ENCODE measurements at places on chromosomes 12 and 14.

GRCh38 chr12:48929551-48929950, 4.3 kb upstream of the FKBP11 start:
- DNase-seq, result no peak

DNA sequence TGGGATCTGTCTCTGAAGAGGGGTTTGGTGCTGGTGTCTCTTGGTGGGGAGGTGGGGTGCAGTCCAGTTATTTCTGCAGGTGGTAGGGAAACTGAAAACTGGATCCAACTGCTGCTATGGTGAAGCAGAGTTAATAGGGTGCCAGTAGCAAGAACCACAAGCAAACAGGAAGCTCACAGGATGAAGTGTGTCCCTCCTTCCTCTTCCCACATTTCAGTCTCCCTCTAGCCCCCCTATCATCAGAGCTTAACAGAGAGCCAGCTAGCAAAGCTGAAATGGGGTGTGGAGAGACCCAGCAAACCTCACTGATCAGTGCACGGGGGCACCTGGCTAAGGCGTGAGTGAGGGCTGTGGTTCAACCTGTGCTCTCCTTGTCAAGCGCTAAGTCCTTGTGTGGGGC, 69.1 kb upstream of the C12orf71 start:
- no peak for DNase-seq

GRCh38 chr14:99737956-99738667, 54.0 kb downstream of the CYP46A1 start:
- no peak for DNase-seq

- DNase-seq, result no peak
Measured at GRCh38 chr14:103273145-103273744, 60.8 kb upstream of the EIF5 start.

DNA sequence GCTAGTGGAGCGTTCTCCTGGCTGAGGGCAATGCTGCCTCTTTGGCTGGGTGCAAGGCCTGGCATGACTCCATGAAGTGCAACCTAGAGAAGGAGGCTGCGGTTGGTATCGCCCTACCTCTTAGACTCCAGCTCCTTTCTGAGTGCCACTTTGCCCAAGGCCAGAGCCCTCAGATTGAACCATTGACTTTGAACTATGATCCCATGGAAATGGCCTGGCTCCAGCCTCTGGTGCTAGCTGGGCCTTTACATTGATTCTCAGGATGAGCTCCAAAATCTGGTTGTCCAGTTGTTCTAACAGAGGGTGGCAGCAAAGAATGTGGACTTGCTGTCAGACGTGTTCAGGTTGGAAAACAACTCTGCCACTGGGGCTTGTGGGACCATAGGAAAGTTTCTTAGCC, 16.1 kb upstream of the SMOC1 start:
- DNase-seq, result no peak

GRCh38 chr12:6459004-6459337, 7.1 kb downstream of the TAPBPL start:
- DNase-seq, result no peak

DNA sequence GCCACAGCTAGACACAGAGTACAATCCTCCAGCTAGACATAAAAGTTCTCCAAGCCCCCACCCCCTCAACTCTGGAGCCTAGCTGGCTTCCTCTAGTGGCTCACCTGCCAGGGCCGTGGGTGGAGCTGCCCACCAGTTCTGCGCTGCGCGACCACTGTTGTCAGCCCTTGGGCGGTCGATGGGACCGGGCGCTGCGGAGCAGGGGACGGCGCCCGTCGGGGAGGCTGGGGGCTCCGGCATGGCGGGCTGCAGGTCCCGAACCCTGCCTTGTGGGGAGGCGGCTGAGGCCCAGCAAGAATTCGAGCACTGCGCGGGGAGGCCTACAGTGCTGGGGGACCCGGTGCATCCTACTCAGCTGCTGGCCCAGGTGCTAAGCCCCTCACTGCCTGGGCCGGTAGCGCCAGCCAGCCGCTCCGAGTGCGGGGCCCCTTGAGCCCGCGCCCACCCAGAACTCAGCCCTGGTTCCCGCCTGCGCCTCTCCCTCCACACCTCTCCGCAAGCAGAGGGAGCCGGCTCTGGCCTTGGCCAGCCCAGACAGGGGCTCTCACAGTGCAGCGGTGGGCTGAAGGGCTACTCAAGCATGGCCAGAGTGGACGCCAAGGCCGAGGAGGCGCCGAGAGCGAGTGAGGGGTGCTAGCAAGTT, 51.0 kb downstream of the RTN1 start:
- no peak for DNase-seq

- DNase-seq, result peak; percentile 46
Measured at GRCh38 chr14:32560209-32560857, 231.2 kb downstream of the AKAP6 start.

DNA sequence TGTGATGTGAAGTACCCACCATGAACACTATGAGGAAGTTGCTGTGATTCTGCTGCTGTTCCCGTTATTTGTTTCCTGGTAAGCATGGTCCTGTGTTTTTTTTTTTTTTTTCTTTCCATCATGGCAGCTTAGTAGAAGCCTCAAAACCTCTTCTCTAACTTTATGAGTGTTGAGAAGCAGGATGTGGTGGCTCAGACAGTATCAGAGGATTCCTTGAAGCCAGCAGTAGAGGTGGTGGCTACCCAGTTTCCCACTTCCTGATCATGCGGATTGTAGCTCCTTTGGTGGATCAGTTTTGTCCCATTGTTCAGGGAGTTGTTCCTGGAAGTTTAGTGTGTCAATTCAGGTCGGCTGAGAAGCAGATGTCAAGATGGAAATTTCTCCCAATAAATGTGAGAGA, 175.8 kb downstream of the ATP23 start:
- DNase-seq, result no peak

- DNase-seq, result peak; percentile 50
Measured at GRCh38 chr12:78146365-78146772, 315.7 kb downstream of the NAV3 start.

- no peak for DNase-seq
Measured at GRCh38 chr14:23360496-23360895, 4.5 kb downstream of the EFS start.

- DNase-seq, result no peak
Measured at GRCh38 chr14:28323366-28323765, 443.2 kb upstream of the FOXG1 start.

DNA sequence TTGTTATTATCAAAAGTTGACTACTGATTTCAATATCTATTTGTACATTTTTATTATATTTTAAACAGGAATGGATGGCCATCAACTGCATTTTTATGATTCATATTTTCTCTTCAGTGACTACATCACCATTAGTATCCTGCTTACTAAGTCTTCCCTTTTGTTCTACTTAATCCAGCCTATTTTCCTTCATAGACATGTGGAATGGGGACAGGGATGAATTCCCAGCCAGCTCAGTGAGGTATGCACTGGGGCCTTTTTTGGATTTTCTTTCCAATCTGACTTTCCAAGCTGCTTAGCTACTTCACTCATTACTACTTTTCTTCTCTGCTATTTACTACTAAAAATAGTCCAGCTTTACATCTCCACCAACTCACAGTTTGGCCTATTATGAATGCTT, 38.4 kb downstream of the AKAP6 start:
- DNase-seq, result peak; percentile 70

- no peak for DNase-seq
Measured at GRCh38 chr14:44341116-44341515, 166.0 kb downstream of the FSCB start.

DNA sequence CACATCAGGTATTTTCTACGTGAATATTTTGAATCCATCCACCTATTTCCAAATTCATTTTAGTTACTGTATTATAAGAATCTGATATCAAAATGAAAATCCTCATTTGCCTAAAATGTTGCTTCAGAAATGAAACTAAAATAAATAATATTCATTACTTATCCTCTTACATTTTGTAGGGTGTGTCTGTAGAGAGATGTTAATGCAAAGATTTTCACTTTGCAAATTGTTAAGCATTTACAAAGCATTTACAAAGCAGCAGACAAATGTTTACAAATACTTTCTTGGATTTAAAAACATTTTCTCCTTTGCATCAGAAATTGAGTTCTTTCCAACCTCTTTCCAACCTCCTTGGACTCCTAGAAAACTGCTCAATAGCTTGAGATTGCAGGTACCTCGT, 360.0 kb upstream of the DCN start:
- no peak for DNase-seq

GRCh38 chr12:40103043-40103442, 2.8 kb downstream of the SLC2A13 start:
- no peak for DNase-seq

- DNase-seq, result no peak
Measured at GRCh38 chr12:32201976-32202375, 95.3 kb downstream of the BICD1 start.

DNA sequence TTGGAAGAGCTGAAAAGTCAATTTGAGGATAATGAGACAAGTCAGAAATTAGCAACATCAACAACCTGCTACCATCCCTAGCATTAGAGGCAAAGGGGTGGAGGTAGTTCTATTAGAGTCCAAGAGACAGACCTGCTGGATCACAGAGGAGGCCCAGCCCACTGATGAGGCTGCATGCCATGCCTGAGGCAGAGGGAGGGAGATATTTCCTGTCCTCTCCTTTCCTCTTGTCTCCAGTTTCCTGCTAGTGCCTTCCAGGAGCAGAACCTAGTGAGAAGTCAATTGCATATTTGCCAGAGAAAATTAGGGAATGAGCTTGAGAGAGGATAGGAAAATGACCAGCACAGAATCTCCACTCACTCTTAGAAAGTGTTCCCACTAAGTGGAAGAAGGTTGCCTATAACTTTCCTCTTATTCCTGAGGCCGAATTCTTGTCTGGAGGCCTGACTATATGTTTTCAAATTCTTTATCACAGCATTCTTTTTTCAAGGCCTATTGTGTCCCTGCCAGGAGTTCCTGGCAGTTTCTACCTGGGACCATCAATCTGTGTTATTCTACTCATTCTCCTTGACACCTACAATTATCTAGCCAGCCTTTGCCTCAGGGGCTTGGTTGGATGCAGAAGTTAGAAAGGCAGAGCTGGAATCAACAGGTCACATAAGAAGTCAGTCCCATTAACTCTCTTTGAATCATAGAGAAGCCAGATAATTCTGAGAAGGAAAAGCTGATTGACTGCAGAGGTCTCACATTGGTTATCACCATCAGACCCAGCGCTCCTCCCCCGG, 121.9 kb downstream of the EMP1 start:
- DNase-seq, result no peak

DNA sequence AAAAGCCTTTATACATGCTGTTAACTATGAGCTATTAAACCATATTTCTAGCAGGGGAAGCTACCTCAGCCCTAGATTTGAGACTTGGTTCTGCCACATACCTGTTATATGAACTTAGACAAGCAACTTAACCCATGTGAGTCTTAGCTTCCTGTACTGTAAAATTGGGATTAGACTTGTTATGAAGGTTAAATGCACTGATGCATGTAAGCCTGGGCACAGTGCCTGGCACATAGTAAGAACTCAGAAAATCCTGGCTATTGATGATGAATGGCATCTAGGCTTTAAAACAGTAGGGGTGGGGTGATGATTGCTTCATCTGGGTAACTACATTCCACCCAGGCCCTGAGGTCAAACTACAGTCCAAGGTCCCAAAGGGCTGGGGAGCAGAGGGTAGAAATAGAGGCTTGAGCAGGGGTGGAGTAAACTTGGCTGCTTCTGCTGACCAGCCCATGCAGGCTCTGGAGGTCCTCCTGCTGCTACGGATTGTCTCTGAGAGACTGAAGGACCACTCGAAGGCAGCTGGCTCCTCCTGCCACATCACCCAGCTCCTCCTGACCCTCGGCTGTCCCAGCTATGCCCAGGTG, 11.3 kb downstream of the ESPL1 start:
- no peak for DNase-seq

DNA sequence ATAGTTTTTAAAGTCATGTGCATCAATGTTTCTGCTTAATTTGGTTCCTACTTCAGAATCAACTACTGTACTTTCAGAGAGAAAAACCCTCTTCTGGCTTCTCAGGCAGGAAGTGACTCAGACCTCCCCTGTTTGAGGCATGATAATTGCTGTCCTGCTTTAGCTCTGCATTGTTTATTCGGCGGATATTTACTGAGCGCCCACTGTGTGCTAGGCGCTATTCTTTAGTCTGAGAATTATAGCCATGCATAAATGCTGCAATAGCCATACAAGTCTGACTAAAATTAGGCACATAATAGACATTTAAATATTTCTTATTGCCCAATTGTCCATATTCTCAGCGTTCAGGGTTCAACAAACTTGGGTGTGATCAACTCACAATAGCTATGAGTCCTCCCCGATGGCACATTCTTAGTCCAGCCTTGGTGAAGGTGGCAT, 6.1 kb upstream of the AMIGO2 start:
- peak; percentile 72 for DNase-seq

- no peak for DNase-seq
Measured at GRCh38 chr12:108254517-108255251, 84.4 kb downstream of the CMKLR1 start.

DNA sequence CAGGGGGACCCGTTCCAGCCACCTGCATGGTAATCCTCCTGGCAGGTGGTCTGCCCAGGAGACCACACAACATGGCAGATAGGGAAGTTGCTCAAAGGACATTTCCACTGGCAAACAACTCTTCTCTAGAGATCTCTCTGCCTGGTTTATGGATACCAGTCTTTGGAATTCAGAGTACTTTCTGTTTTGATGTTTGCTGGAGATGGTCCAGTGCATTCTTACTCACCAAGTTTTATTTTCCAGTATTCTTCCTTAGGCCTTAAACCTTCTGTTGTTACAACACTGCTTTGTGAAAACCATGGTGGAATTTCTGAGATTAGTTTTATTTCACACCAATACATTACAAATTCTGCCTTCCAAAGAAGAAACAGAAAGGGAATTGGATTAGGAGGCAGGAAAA, 428.3 kb downstream of the FUT8 start:
- no peak for DNase-seq

- peak; percentile 92 for DNase-seq
Measured at GRCh38 chr12:124518051-124518932, 49.1 kb downstream of the NCOR2 start.

DNA sequence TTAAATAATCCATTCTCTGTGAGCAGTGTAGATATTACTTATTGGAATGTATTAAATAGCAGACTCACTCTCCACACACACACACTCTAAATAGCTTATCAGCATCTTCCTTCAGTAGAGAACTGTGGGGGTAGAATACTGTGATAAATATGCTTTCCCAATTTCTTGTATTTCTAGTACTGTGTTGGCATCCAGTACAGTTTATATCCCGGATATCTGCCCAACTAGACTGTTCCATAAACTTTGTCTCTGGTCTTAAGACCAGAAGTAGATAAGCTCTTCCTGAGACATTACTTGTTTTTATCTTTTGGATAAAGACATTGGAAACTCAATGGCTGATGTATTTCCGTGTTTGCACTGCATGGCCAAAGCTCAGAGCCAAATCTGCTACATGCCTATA, 136.2 kb upstream of the PDZRN4 start:
- DNase-seq, result no peak

- DNase-seq, result no peak
Measured at GRCh38 chr12:22350886-22351285, 16.4 kb upstream of the ST8SIA1 start.

DNA sequence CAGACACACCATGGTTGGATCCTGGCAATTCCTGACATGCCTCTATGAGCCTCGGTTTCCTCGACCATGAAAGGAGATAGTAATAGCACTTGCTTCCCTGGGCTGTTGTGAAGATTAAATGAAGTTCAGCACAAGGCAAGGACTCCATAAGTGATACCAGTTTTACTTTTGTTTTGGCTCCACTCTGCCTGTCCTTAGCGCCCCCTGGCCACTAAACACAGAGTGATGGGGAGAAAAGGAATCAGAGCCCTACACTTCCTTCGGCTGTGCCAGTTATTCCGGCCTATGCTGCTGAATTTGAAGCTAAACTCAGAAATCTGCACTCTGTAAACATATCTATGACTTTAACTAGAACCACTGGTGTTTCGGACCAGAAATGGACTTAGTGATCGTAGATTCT, 173.8 kb downstream of the C12orf75 start:
- no peak for DNase-seq

Measured in kidney capillary endothelial cell (primary cell).